Articular chondrocyte of knee joint (primary cell): ENCODE measurements at places on chromosomes 3 and 15. TPM values are rescaled to one million over a fixed set of nuclear protein-coding genes. Genes with fewer than 3 reads are reported as not detected.

Gene SERINC4
- total RNA-seq, result 0.13 TPM in 1 of 2 replicates, not detected in the other

Gene ZBTB47
- 29.2 and 33.2 TPM in 2 replicates for total RNA-seq

Gene B3GALNT1
- total RNA-seq, result 34.0 and 53.1 TPM in 2 replicates

Gene LDHAL6B
- not detected in 2 replicates for total RNA-seq

Gene PIGB
- 31.2 and 37.9 TPM in 2 replicates for total RNA-seq

Gene SLC9C1
- under 0.01 TPM in 1 of 2 replicates, not detected in the other for total RNA-seq

Gene CEP19
- total RNA-seq, result 3.5 and 4.6 TPM in 2 replicates

Gene GJD2
- not detected in 2 replicates for total RNA-seq

Gene SPINT1
- total RNA-seq, result 0.26 and 0.97 TPM in 2 replicates

Gene AGBL1
- under 0.01 TPM in 1 of 2 replicates, not detected in the other for total RNA-seq

Gene RAD51
- 2.4 and 4.8 TPM in 2 replicates for total RNA-seq

Gene SAMD7
- not detected in 2 replicates for total RNA-seq

Gene GABRR3
- not detected in 2 replicates for total RNA-seq

Gene RAB6B
- 0.65 and 0.78 TPM in 2 replicates for total RNA-seq

Gene IQCF5
- not detected in 2 replicates for total RNA-seq

Gene LIPC
- total RNA-seq, result 1.8 and 4.1 TPM in 2 replicates

Gene MKRN2OS
- total RNA-seq, result not detected in 2 replicates

Gene BOC
- 29.1 and 31.9 TPM in 2 replicates for total RNA-seq
